ENCODE measurements at places on chromosomes 6 and 20. TPM values are rescaled to one million over a fixed set of nuclear protein-coding genes. Genes with fewer than 3 reads are reported as not detected.

MAP3K5 gene
- 24.2 TPM for total RNA-seq

TREM2 gene
- total RNA-seq = not detected

ASXL1 gene
- 52.5 TPM for total RNA-seq

SLC44A4 gene
- total RNA-seq = not detected

HLA-E gene
- total RNA-seq = 211 TPM

SEL1L2 gene
- total RNA-seq = not detected

LAMA4 gene
- total RNA-seq = 105 TPM

IPCEF1 gene
- under 0.01 TPM for total RNA-seq
